ENCODE measurements at places on chromosomes 2 and 18. TPM values are rescaled to one million over a fixed set of nuclear protein-coding genes. Genes with fewer than 3 reads are reported as not detected.

The POMC gene
- 0.78 TPM for total RNA-seq

DNA sequence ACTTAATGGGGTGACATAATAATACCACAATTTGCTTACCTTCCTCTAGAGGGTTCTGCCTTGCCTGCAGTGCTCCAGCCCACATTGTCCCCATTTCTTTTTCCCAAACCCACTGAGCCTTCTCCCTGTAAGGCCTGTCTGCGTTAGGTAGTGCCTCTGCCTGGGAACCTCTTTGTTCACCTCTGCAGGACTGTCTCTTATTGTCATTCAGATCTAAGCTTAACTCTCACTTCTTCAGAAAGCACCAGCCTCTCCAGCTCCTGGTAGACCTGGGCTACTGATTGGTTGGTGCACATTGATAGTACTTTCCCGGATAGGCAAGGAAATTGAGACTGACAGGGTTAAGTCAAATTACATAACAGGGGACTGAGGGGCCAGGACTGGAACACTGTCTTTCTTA is 49.1 kb downstream of the CCDC85A start:
- no peak for DNase-seq

- no peak for DNase-seq
These were observed 42.7 kb upstream of the ZDBF2 start for GRCh38 chr2:206231669-206232286.

DNA sequence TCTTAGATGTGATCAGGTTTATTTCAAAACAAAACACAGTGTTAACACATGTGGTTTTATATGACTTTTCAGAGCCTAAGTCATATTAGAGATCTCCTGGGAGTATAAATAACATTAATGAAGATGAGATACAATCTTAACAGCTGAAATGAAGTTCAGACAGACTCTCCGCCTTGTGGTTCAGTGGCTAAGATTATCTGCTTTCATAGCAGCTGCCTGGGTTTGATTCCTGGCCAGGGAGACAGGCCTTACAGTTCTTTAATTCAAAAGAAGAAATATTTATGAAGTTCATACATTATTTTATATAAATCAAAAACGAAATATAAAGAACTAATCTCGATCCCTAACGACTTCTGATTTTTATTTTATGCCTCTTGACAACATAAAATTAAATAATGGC is 35.2 kb upstream of the TTC32 start:
- DNase-seq = no peak
